IPS-NIHi11 (cell line): ENCODE measurements at places on chromosomes 4 and X.

GRCh38 chrX:100048156-100048555 is 361.9 kb downstream of the PCDH19 start:
- no peak for DNase-seq

DNA sequence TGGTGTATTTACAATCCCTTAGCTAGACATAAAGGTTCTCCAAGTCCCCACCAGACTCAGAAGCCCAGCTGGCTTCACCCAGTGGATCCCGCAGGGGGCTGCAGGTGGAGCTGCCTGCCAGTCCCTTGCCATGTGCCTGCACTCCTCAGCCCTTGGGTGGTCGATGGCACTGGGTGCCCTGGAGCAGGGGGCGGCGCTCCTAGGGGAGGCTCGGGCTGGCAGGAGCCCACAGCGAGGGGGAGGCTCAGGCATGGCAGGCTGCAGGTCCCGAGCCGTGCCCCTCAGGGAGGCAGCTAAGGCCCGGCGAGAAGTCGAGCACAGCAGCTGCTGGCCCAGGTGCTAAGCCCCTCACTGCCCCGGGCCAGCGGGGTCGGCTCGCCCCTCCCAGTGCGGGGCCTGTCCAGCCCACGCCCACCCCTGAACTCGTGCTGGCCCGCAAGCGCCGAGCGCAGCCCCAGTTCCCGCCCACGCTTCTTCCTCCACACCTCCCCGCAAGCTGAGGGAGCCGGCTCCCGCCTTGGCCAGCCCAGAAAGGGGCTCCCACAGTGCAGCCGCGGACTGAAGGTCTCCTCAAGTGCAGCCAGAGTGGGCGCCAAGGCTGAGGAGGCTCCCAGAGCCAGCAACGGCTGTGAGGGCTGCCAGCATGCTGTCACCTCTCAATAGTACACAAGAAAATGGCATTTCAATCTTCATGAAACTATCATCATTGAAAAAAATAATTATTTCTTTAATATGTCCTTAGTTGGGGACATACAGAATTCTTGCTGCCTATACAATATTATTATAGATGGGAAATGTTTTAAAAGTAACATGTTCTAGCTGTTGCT is 189.1 kb downstream of the SLC7A11 start:
- no peak for DNase-seq

DNA sequence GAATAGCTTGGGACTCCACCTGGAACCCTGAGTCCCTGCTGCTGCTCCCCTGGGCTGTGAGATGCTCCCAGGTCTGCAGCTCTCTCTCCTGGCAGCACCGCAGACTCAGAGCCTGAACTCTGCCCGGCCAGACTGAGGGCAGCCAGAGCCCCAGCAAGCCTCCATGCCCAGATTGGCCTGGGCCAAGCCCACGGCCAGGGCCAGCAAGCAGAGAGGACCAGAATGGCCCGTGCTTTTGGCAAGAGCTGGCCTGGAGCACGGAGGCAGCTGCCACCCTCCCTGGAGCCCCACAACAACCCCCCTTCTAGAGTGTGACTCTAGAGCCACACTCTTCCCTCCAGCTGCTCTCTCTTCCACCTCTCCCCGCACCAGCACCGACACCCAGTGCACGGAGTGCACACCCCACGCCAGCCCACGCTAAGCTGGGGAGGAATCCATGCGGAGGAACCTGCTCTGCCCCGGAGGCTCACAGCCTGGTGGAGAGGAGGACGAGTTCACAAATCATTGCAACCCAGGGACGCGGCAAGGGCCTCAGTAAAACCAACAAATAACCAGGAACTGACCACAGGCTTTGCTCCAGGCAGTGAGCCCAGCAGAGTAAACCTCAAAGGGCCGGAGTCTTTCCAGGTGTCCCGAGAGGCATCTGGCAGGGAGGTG is 110.3 kb downstream of the HMX1 start:
- DNase-seq = no peak

DNA sequence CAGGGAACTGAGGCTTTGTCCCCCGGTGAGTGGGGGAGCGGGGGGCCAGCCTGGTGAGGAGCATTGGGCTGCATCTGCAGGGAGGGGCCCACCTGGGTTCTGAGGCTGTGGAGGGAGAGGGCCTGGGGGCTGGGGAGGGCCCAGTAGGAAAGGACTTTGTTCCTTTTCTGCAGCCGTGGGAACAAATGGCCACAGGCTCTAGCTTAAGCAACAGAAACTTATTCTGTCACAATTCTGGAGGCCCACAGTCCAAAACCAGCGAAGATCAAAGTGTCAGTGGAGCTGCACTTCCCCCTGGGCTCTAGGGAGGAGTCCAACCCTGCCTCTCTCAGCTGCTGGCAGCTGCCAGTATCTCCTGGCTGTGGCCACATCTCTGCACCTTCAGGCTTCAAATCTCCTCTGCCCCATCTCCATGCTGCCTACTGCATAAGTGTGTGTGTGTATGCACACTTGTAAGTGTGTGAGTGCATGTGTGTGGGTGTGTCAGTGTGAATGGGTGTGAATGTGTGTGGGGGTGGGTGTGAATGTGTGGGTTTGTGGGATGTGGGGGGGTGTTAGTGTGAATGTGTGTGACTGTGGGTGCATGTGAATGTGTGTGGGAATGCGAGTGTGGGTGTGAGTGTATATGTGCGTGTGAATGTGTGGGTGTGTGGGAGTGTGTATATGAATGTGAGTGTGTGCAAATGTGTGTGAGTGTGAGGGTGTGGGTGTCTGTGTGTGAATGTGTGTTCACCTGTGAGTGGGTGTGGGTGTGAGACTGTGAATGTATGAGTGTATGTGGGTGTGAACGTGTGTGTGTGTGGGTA is 204.5 kb upstream of the PSAPL1 start:
- no peak for DNase-seq

DNA sequence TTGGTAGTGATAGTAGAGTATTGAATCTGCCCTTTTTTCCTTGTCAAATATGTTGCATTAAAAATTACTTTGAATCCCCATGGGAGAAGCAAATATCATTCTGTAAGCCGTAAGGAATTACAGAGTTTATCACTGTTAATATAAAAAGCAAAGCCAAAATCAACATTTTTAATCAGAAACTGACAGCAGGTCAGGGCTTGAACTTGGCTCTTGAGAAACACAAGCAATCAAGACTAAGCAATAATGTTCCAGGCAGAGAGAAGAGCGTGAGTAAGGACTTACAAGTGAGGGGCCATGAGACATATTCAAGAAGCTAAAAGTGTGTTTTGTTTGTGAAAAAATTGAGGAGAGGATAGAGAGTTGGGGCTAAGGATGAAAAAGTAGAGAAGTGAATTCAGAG is 68.2 kb downstream of the ARHGAP6 start:
- DNase-seq = no peak

DNA sequence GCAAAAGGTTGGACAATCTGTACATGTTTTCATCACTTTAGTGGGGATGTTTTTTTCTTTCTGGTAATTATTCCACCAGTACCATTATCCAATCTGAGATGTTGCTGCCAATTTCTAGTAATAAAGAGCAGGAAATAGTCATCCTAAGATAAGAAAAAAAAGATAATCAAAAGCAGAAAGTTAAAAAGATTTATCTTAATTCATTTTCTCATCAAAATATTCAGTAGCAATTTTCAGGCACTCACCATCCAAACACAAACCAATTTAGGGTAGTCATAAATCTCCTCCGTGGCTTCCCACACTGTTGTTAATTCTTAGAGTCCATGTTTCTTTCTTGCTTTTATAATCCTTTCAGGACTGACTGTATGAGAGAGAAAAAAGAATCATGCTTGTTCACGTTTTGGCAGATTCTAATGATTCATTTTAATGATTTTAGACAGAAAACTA is 263.7 kb upstream of the UGT8 start:
- no peak for DNase-seq

- no peak for DNase-seq
Observed at GRCh38 chrX:11611161-11611560, 54.6 kb downstream of the ARHGAP6 start.

GRCh38 chrX:129755779-129756650 is 17.2 kb downstream of the XPNPEP2 start:
- DNase-seq = peak; percentile 40
